ENCODE measurements at places on chromosomes 7 and 10.

DNA sequence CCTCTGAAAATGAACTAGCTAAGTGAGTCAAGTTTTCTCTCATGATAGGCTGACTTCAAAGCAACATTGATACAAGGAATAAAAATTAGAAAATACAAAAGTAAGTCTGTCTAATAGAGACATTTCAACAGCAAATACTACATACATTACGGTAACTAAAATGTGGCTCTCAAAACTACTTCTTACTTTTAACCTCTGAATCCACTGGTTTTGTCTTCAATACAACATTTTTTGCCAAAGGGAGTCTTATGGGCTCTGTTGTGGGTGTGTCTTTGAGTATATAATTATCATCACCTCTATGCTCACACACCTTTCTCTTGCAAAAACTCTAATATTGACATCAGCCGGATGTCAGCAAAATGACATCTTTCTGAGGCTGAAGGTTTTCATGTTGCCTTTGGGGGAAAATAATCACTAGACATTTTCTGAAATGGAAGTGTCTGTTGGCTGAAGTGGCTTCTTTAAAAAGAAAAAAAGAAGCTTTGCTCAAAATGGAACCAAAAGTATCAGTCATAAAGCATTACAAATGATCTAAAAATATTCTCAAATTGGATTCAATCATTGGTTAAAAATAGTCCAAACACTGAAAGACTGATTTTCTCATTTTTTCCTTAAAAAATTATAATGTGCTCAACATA is 41.8 kb upstream of the FAM133B start:
- no peak for DNase-seq

GRCh38 chr7:3695602-3696001 is 394.6 kb downstream of the SDK1 start:
- no peak for DNase-seq

- DNase-seq, result no peak
Measured at GRCh38 chr7:71739520-71740173, 607.7 kb downstream of the GALNT17 start.

- no peak for DNase-seq
Measured at GRCh38 chr7:106679153-106679931, 18.4 kb upstream of the CCDC71L start.

GRCh38 chr10:82576093-82576492 is 701.1 kb downstream of the NRG3 start:
- DNase-seq, result no peak

GRCh38 chr10:111392910-111393309 is 316.1 kb downstream of the ADRA2A start:
- DNase-seq, result no peak

GRCh38 chr7:135717693-135718092 is 10.3 kb downstream of the SLC13A4 start:
- no peak for DNase-seq

- no peak for DNase-seq
Measured at GRCh38 chr10:51667678-51668335, 31.6 kb downstream of the CSTF2T start.

- DNase-seq, result no peak
Measured at GRCh38 chr7:158649279-158649678, 55.3 kb downstream of the NCAPG2 start.
